ENCODE measurements at places on chromosomes 1 and 21. TPM values are rescaled to one million over a fixed set of nuclear protein-coding genes. Genes with fewer than 3 reads are reported as not detected.

Gene PRRX1
- 169 TPM for total RNA-seq

Gene CR1L
- 0.45 TPM for total RNA-seq

Gene ACKR1
- total RNA-seq: 156 TPM

Gene ORC1
- total RNA-seq: 0.45 TPM

Gene RCSD1
- 12.2 TPM for total RNA-seq

Gene HPDL
- 2.3 TPM for total RNA-seq

Gene UTP25
- 7.7 TPM for total RNA-seq

Gene ARHGEF16
- total RNA-seq: 20.6 TPM

Gene IL23R
- total RNA-seq: not detected

Gene LCE1D
- not detected for total RNA-seq

Gene CCT3
- total RNA-seq: 98.6 TPM

Gene HS2ST1
- 22.1 TPM for total RNA-seq

Gene CEP350
- total RNA-seq: 70.0 TPM

Gene ASPM
- 0.45 TPM for total RNA-seq

Gene ITGB2
- total RNA-seq: 56.7 TPM

Gene GGPS1
- total RNA-seq: 28.0 TPM

Gene EDARADD
- total RNA-seq: 2.2 TPM

Gene USP24
- total RNA-seq: 57.6 TPM

Gene DNAJC28
- 2.2 TPM for total RNA-seq

Gene KIF14
- total RNA-seq: 0.22 TPM

Gene SEMA6C
- total RNA-seq: 33.5 TPM

Gene COA7
- 11.3 TPM for total RNA-seq

Gene GIPC2
- total RNA-seq: 4.0 TPM

Gene RBBP4
- 125 TPM for total RNA-seq

Gene ATP1A4
- total RNA-seq: 1.2 TPM

Gene LSS
- 111 TPM for total RNA-seq

Gene IL19
- total RNA-seq: not detected

Gene HEYL
- total RNA-seq: 10.6 TPM

Gene NPHS2
- total RNA-seq: not detected

Gene SPRR3
- total RNA-seq: 0.45 TPM

Gene RGS1
- 137 TPM for total RNA-seq

Gene HHIPL2
- 0.80 TPM for total RNA-seq

Gene CDA
- total RNA-seq: 4.3 TPM

Gene LHX8
- not detected for total RNA-seq
